ENCODE measurements at places on chromosomes 12 and 14.

- no peak for DNase-seq
These were observed 291.5 kb downstream of the RPS29 start for GRCh38 chr14:49294621-49295148.

DNA sequence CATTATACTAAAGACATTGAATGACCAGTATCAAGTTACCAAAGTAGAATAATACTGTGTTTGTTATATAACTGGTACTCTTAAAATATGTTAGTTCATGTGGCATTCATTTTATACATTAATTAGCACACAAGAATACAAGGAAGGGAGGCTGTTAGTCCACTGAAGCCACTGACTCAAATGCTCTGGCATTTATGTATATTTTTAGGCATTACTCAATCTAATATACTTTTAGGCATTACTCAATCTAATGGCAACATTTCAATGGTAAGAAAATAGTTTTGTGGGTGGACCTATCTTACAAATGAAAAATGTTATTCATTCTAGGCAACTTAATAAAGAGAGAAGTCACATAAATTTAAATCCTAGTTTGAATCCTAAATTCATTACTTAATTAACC, 874.4 kb upstream of the USP15 start:
- no peak for DNase-seq

- no peak for DNase-seq
These were observed 10.6 kb upstream of the DNAL1 start for GRCh38 chr14:73634011-73634833.

GRCh38 chr12:97960741-97961608, 498.4 kb downstream of the RMST start:
- DNase-seq, result no peak

DNA sequence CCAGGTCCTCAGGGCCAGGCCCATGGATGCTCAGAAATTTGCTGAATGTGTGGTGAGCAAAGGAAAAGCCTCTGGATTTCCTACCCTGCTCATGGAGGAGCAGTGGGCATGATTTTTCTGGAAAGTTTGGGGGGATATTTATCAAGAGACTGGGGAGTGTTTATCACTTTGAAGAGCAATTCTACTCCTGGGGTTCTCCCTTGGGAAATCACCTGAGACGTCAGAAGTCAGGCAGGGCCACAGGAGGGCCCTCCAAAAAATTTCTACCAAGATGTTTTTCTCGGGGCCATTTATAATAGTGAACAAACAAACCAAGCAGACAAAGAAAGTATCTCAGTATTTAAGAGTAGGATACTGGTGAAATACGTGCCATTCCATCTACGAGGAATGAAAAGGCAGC, 20.1 kb upstream of the EIF2B2 start:
- DNase-seq, result no peak

- DNase-seq, result no peak
These were observed 88.2 kb downstream of the TBC1D30 start for GRCh38 chr12:64912516-64913255.

- no peak for DNase-seq
These were observed 12.8 kb upstream of the YARS2 start for GRCh38 chr12:32768518-32768917.

DNA sequence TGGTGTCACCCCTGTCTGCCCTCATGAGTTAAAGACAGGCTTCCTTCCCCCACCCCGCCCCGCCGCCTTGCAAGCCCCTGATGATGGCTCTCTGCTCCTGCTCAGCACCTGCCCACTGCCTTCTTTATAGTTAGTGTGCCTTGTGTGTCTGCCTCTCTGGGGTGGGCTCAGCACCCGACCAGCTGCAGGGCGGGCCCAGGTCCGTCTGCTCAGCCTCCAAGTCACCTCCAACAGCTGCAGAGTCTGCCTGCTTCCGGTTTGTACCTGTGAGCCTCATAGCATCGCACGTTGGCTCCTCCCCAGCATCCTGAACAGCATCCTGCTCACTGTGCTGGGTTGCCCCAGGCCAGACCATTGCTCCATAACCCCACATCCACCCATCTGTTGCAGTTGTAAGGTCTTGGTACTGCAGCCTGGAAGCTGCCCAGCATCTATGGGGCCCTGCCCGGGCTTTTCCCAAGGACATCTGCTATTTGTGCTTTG, 3.5 kb downstream of the TGFB3 start:
- DNase-seq, result no peak
